ENCODE measurements at places on chromosomes 2 and 18.

DNA sequence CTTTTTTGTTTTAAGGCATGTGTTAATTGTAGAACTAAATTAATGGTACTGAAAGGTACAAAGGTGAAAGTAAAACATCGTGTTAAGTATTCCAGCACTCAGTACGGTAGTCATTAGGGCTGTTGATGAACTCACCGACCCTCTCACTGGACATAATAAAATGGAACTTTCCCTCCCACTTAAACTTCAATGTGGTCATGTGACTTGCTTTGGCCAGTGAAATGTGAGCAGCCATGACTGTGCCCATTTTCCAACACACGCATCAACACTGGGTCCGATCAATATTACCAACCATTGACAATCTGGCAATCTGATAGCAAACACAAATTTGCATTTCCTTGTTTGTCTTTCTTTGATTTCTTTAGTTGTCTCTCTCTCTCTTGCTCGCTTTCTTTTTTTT, 125.1 kb downstream of the SPP2 start:
- no peak for DNase-seq

DNA sequence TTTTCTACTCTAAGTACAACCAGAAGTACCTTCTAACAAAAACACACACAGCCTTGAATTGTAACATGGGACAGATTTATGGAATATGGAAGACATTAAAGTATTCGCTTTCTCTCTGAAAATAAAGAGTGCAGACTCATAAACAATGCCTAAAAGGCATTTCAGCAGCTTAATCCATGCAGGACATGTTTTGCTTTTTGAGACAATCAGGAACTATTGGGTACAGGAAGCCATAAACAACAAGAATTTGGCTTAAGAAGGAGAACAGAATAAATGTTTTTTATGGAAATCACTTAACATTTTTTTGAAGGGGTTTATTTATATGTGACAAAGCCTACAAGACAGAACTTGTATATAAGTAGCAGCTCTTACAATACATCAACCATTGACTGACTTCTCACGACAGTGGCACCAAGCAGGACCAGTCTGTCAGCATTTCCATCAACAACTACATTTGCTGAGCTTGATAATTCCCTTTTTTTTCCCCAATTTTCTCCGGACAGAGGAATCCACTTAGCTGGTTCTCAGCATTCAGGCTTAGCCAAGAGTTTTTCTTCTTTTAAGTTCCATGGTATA, 140.1 kb downstream of the EXOC6B start:
- DNase-seq = no peak

DNA sequence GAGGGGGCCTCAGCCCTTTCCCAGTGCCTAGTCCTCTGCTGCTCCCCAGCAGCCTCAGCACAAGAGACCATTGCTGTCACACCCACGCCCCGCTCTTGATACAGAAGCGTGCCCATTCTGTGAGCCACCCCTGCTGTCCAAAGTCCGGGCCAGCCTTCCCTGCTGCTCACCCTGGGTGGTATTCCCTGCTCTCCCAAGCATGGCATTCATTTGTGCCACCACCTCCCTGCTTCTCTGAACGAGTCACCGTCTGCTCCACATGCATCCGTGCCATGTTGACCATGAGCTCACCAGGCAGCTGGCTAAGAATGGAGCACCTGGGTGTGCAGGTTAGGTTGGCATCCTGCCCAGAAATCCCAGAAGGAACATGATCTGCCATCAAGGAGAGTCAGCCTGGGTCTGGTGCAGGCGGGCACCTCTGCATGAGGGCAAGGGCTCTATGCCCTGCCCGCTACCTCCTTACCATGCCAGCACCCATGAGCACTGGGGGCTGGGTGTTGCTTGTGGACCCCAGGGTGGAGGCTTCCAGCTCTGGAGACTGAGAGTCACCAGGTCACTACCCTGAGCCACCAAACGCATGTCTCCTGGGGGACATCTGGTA, 63.0 kb downstream of the TWIST2 start:
- no peak for DNase-seq

DNA sequence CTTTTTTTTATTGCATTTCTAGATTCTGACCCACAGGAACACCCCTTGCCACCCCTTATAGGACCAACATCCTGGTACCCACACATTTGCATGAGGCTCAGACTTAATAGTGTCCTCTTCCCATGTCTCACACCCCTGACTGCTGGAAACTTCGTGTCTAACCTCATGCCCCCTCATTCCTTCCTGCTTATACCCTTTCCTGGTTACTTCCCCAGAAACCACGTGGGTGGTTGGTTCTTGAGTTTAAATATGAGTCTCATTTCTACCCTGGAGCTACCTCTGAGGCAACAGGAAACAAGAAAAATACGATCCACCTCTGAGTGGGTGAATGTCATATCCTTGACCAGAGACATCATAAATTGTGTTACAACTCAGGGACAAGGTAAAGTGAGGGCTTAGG, 1.6 kb downstream of the TNP1 start:
- no peak for DNase-seq

DNA sequence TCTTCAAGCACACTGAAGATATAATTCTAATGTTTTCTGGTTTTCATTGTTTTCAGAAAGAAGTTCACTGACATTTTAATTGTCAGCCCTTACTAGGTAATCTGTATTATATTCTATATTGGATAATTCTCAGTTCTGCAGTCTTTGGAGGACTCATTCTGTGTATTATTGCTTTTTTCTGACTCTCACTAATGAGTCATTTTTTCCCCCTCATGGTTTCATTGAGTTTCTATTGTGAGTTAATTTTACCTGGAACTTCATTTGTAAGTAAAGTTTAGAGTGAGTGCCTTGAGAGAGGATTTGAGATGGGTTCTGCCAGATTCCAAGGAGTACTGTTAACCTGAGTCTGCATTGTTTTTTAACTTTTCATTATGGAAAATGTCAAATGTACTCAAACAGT, 90.4 kb upstream of the LYPD1 start:
- DNase-seq = no peak

GRCh38 chr18:75074196-75075015, 134.5 kb downstream of the PTGR3 start:
- DNase-seq = no peak

- DNase-seq = no peak
These were observed 38.9 kb upstream of the MGAT4A start for GRCh38 chr2:98769784-98770183.

Measured in stimulated activated CD8-positive, alpha-beta memory T cell treated with anti-CD3 and anti-CD28 coated beads, Interleukin-12 subunit alpha, Interleukin-12 subunit beta, amount 100 ng/mL, for 1 hour (primary cell).